Activated CD4-positive, alpha-beta memory T cell treated with anti-CD3 and anti-CD28 coated beads for 36 hours (primary cell): ENCODE measurements at places on chromosomes 4 and X.
A peak's percentile ranks its signal among the peaks of the same experiment; 100 is the strongest.

- no peak for DNase-seq
These were observed 304.9 kb downstream of the DHX15 start for GRCh38 chr4:24279469-24279868.

GRCh38 chr4:4269331-4269731 lies 20.6 kb downstream of the LYAR start:
- DNase-seq = peak; percentile 31

DNA sequence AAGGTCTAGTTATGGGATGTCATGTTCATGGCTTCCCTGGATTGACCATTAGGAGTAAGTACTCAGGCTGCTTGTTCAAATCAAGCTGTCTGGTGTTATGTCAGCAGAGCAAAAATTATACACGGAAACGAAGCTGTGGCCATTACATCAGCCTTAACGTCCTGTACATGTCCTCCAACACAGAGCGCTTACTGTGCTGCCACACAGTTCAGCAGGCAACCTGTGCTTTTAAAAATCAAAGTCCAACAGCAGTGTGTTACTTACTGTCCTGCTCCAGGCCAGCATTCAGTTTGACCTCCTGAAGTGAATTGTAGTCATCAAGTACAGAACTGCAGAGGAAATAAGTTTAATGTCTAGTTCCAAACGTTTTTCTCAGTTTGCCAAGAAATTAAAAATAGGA lies 46.0 kb downstream of the KLHL34 start:
- DNase-seq = no peak

DNA sequence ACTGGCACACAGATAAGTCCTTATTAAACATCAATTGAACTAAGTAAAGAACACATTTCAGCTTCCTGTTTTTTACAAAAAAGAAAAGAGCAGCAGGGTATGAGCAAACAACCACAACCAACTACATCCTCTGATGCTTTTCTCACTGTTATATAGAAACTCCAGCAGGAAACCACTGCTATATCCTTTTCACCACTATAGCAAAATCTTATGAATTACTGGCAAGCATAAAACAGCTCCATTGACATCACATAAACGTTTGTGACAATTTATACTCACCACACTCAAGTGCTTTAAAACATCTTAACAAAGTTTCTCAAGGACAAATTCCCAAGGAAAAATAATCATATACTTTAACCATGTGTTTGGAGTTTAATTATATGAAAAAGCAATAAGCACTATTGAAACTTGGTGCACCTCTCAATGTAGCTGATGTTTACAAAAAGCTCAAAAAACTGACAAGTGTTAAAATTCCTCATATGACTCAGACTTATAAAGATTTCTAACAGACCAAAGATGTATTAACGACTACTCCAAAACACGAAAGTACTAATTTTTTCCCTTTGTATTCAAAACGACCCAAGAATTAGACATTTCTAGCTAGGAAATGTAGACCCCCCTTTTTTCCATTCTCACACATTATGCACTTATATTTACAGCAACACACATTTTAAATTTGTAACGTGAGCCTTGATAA lies 12.9 kb downstream of the GPRIN3 start:
- no peak for DNase-seq

GRCh38 chr4:185469580-185470154 lies 1.9 kb downstream of the CCDC110 start:
- no peak for DNase-seq

- DNase-seq = no peak
These were observed 11.9 kb upstream of the DCAF4L1 start for GRCh38 chr4:41969671-41970070.

- no peak for DNase-seq
These were observed 19.7 kb upstream of the SCRG1 start for GRCh38 chr4:173418639-173419038.

DNA sequence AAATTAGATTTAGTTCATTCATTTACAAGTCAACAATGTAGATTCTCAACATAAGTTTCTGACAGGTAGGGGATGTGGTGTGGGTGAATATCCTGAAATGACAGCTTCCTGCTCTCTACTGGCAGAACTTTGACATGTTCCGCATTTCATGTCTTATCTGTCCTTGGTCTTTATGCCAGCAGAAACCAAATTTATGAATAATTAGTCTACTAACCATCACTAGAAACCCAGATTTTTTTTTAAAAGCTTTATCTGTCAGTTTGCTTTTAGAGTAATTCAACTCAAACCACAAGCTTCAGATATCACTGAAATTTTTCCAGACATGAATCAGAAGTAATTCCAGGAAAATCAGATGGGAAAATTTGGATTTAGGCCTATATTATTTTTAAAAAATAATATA lies 17.9 kb downstream of the COQ2 start:
- DNase-seq = no peak

GRCh38 chr4:144575181-144575580 lies 70.8 kb upstream of the HHIP start:
- no peak for DNase-seq

DNA sequence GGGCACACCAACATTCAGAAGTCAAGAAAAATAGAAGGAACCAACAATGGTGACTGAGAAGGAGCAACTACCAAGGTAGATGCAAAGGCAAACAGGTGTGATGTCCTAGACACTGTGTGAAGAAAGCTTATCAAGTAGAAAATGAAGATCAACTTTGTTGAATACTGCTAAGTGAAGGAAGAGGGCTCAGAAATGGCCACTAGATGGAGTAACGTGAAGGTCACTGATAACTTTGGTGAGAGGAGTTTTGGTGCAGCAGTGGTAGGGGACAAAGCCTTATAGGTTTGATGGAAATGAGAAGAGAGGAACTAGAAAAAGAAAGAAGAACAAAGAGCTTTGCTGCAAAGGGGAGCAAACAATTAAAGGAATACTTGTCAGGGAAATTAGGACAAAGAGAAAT lies 23.5 kb downstream of the OTC start:
- DNase-seq = no peak

GRCh38 chr4:138399081-138399480 lies 156.9 kb upstream of the SLC7A11 start:
- no peak for DNase-seq

- DNase-seq = no peak
These were observed 276.0 kb upstream of the TET2 start for GRCh38 chr4:104870495-104871233.

DNA sequence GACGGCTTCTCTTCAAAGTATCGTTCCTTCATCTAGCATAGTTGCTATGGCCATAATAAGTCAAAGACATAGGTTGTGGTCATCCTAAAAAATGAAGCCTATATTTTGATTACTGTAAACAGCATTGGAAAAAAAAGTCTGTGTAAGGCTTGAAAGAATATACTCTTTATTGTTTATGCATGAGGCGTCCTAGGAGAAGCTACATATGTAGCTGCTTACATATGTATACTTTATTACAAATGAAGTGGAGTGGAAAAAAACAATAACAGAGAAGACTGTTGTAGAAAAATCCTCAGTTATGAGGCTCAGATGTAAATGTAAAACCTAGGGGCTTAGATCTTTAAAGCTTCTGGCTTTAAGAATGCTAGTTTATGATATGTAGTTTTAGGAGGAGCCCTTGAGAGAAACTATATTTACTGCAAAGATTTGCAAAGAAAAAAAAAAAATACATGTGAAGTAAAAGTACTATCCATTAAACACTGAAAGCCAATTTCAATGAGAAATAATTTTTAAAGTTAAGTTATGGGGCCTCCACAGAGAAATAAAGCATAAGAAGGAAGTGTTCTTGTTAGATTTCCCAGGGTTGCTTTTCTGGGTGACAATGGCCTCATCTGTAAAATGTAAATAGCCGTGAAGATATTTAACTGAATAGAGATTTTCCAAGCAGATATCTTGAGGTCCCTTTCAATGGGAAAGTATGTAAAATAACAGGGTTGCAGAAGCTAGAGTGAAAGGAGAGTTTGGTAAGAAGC lies 598.2 kb downstream of the TRIML1 start:
- DNase-seq = no peak

DNA sequence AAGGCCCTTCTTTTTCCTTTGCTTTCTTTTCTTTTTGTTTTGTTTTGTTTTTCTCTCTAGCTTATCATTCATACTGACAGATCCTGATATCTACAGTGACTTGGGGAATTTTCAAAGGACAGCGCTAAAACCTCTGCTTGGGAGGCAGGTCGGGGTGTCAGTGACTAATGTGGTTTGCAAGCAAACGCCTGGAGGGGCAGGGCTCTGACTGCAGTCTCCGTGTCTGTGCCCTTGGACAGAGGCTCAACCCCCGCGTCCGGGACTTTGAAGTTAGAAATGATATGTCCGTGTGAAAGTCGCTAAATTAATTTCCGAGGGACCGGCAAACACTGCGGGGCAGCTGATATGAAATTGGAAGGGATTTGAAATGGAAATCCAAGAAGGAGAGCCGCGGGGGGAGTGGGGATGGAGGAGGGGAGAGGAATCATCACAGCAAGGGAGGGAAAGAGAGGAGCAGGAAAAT lies 312.4 kb downstream of the DHRSX start:
- no peak for DNase-seq

- no peak for DNase-seq
These were observed 868 bp downstream of the PLS3 start for GRCh38 chrX:115561605-115562479.

GRCh38 chr4:83731609-83732008 lies 195.7 kb downstream of the GPAT3 start:
- no peak for DNase-seq

- DNase-seq = peak; percentile 76
These were observed 14.4 kb upstream of the RAB40A start for GRCh38 chrX:103533511-103534216.

- no peak for DNase-seq
These were observed 44.4 kb upstream of the TAPT1 start for GRCh38 chr4:16270454-16271328.
